ENCODE measurements at places on chromosomes 3 and 15. TPM values are rescaled to one million over a fixed set of nuclear protein-coding genes. Genes with fewer than 3 reads are reported as not detected.

CFAP20DC gene
- 1.7 TPM for total RNA-seq

DNA sequence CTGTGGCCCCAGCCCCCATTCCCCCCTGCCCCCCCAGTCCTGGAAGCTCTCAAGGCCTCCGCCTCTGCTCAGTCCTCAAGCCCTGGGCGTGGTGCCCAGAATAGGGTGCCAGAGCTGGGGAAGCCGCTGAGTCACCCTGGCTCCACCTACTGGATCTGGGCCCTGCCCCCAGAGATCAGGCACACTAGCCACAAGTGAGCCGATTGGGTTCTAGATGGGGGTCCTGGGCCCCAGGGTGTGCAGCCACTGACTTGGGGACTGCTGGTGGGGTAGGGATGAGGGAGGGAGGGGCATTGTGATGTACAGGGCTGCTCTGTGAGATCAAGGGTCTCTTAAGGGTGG is 5.7 kb downstream of the EIF4G1 start:
- H3K27ac ChIP-seq, result peak overlapping the region; percentile 76
- H3K4me3 ChIP-seq, result no peak overlapping the region
- H3K4me1 ChIP-seq, result peaks cover 15% of the 10 kb centered on the region
- peak; percentile 96 for DNase-seq
- peaks cover 30% of the 10 kb centered on the region for H3K36me3 ChIP-seq

- no peak overlapping the region for H3K27ac ChIP-seq
- H3K4me3 ChIP-seq, result no peak overlapping the region
- no peaks in the 10 kb centered on the region for H3K4me1 ChIP-seq
- no peaks in the 10 kb centered on the region for H3K36me3 ChIP-seq
- H3K27me3 ChIP-seq, result no peaks in the 10 kb centered on the region
Observed at GRCh38 chr3:59699648-59700320, 650.0 kb upstream of the CFAP20DC start.

- H3K27ac ChIP-seq, result no peak overlapping the region
- H3K36me3 ChIP-seq, result no peaks in the 10 kb centered on the region
Observed at GRCh38 chr3:3366386-3366785, 186.9 kb upstream of the CRBN start.

CFAP44 gene
- 8.5 TPM for total RNA-seq

Data from colonic mucosa (tissue), 4 donors.